ENCODE measurements at places on chromosomes 7 and 10. TPM values are rescaled to one million over a fixed set of nuclear protein-coding genes. Genes with fewer than 3 reads are reported as not detected.

The HPSE2 gene
- 1.7 TPM for total RNA-seq

The TMEM270 gene
- 37.3 TPM for total RNA-seq

The GJC3 gene
- 0.43 TPM for total RNA-seq

The PTN gene
- 131 TPM for total RNA-seq

The ARHGAP21 gene
- total RNA-seq, result 66.9 TPM

The PWWP2B gene
- total RNA-seq, result 45.1 TPM

The TPST1 gene
- 40.7 TPM for total RNA-seq

The SAMD9L gene
- total RNA-seq, result 6.5 TPM

The SFXN3 gene
- total RNA-seq, result 125 TPM

The NEUROD6 gene
- total RNA-seq, result not detected

The TMEM254 gene
- total RNA-seq, result 53.0 TPM

The ERLIN1 gene
- total RNA-seq, result 32.5 TPM

The LRRC17 gene
- total RNA-seq, result 5.8 TPM

The CYP2C19 gene
- 0.24 TPM for total RNA-seq

The UNCX gene
- 0.24 TPM for total RNA-seq

The LIPF gene
- 0.81 TPM for total RNA-seq
